ENCODE measurements at places on chromosomes 1 and 21. TPM values are rescaled to one million over a fixed set of nuclear protein-coding genes. Genes with fewer than 3 reads are reported as not detected.
A peak's percentile ranks its signal among the peaks of the same experiment; 100 is the strongest.

GRCh38 chr1:51433269-51433971, 85.6 kb downstream of the EPS15 start:
- peaks cover 24% of the 10 kb centered on the region for H3K4me1 ChIP-seq
- no peaks in the 10 kb centered on the region for H3K27me3 ChIP-seq
- H3K36me3 ChIP-seq: peaks cover 25% of the 10 kb centered on the region
- H3K27ac ChIP-seq: peak overlapping the region; percentile 19

DNA sequence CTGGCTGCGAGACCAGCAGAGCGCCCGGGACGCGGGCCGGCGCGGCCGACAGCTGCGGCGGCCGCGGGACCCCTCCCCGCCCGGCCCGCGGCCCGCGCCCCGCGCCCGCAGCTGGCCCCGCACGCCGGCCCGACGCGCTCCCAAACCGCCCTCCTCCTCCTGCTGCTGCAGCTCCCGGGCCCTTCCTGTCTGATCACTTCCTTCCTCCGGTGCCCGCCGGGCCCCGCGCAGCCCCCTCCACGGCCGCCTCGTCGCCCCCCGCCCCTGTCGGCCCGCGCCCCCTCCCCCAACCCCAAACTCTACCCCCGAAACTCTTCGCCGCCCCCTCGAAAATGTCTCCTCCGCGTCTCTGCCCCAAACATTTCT, 594 bp downstream of the LUZP1 start:
- peaks cover 8% of the 10 kb centered on the region for H3K36me3 ChIP-seq
- H3K4me1 ChIP-seq: peaks cover 27% of the 10 kb centered on the region
- peak; percentile 13 for DNase-seq
- peak overlapping the region; percentile 99 for H3K4me3 ChIP-seq
- peak overlapping the region; percentile 93 for H3K27ac ChIP-seq
- H3K27me3 ChIP-seq: no peaks in the 10 kb centered on the region

DNA sequence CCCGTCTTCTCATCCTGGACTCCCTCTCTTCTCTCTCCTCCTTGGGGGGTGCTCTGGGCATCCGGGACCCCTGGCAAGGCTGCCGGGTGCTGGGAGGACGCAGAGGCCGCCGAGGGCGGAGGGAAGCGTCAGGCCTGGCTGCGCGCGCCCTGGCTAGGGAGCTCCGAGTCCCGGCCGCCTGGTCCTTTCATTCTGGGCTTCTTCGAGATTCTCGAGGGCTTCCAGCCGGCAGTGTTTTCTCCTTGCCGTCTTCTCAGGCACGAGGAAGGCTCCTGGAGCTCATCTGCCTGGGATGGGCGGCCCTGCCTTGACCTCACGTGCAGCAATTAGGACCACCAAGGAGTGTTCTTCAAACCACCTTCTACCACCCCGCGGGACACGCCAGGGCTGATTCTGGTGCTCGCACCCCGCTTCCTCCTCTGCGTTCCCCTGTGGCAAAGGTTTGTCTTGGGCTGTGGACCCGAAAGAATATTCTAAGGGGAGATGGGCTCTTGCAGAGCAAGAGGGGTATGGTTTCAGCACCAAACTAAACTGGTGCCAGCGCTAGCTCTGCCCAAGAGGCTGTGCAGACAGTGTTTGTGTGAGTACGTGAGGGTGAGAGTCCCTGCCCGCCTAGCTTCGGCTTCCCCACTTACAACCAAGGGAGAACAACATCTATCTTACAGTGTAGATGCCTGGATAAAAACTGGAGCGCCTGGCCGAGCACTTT, 36.5 kb downstream of the PIK3CD start:
- H3K4me3 ChIP-seq: peak overlapping the region; percentile 75
- H3K4me1 ChIP-seq: peaks cover 60% of the 10 kb centered on the region
- no peak for DNase-seq
- peak overlapping the region; percentile 70 for H3K27ac ChIP-seq

GRCh38 chr1:23625459-23625858, 66.1 kb upstream of the RPL11 start:
- H3K4me1 ChIP-seq: peaks cover 52% of the 10 kb centered on the region
- H3K36me3 ChIP-seq: peaks cover 7% of the 10 kb centered on the region
- H3K27ac ChIP-seq: no peak overlapping the region
- no peaks in the 10 kb centered on the region for H3K27me3 ChIP-seq
- no peak overlapping the region for H3K4me3 ChIP-seq

- no peaks in the 10 kb centered on the region for H3K36me3 ChIP-seq
- peak overlapping the region; percentile 86 for H3K4me3 ChIP-seq
- no peaks in the 10 kb centered on the region for H3K27me3 ChIP-seq
- peak; percentile 8 for DNase-seq
- H3K4me1 ChIP-seq: peaks cover 31% of the 10 kb centered on the region
Observed at GRCh38 chr1:41241354-41241748, 755 bp downstream of the SCMH1 start.

DNA sequence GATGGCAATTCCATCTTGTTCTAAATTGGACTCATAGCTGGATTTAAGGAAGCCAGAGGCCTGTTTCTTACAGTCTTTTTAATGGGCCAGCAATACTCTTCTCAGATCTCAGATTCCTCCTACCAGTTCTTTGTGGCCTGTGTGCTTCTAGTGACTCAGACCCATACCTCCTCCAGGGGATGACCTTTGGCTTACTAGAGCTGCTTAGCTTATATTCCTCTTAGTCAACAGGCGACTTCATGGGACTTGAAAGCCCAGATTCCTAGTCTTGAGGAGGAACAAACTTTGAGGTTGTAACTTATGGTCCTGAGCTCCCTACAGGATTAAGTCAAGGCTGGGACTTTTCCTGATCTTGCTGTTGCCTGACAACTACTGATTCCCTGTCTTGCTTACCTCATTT, 12.4 kb upstream of the PAPPA2 start:
- no peaks in the 10 kb centered on the region for H3K36me3 ChIP-seq
- no peak for DNase-seq
- H3K27ac ChIP-seq: no peak overlapping the region
- peaks cover under 1% of the 10 kb centered on the region for H3K27me3 ChIP-seq
- H3K4me1 ChIP-seq: no peaks in the 10 kb centered on the region
- no peak overlapping the region for H3K4me3 ChIP-seq

- H3K27me3 ChIP-seq: no peaks in the 10 kb centered on the region
- no peak for DNase-seq
- H3K4me3 ChIP-seq: no peak overlapping the region
- no peak overlapping the region for H3K27ac ChIP-seq
- H3K36me3 ChIP-seq: no peaks in the 10 kb centered on the region
- no peaks in the 10 kb centered on the region for H3K4me1 ChIP-seq
Observed at GRCh38 chr1:60156371-60156770, 82.8 kb upstream of the C1orf87 start.

- H3K36me3 ChIP-seq: no peaks in the 10 kb centered on the region
- no peak for DNase-seq
- no peak overlapping the region for H3K4me3 ChIP-seq
- peaks cover 5% of the 10 kb centered on the region for H3K27me3 ChIP-seq
- H3K27ac ChIP-seq: no peak overlapping the region
Observed at GRCh38 chr1:30159015-30159414, 564.4 kb downstream of the MATN1 start.

- H3K27me3 ChIP-seq: no peaks in the 10 kb centered on the region
- no peak overlapping the region for H3K27ac ChIP-seq
- no peak overlapping the region for H3K4me3 ChIP-seq
- H3K36me3 ChIP-seq: no peaks in the 10 kb centered on the region
- no peaks in the 10 kb centered on the region for H3K4me1 ChIP-seq
- DNase-seq: no peak
Observed at GRCh38 chr1:62346886-62347285, 27.7 kb upstream of the KANK4 start.

DNA sequence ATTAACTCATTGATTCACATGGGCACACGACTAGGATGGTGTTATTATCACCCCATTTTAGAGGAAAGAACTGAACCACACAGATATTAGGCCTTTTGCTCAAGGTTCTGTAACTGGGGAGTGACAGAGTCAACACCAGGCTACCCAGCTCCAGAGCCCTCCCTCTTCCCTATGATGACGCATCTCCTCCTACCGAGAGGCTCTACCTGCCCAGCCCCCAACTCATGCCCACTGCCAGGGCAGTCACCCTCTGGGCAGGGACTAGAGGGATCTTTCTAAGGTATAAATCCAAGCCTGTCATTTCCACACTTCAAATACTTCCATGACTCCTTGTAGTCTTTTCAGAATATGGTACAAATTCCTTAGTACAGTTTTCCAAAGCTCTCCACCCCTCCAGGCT, 171.3 kb downstream of the GRIK3 start:
- peaks cover 2% of the 10 kb centered on the region for H3K27me3 ChIP-seq
- no peaks in the 10 kb centered on the region for H3K36me3 ChIP-seq
- H3K4me3 ChIP-seq: no peak overlapping the region
- no peak overlapping the region for H3K27ac ChIP-seq
- DNase-seq: no peak

DNA sequence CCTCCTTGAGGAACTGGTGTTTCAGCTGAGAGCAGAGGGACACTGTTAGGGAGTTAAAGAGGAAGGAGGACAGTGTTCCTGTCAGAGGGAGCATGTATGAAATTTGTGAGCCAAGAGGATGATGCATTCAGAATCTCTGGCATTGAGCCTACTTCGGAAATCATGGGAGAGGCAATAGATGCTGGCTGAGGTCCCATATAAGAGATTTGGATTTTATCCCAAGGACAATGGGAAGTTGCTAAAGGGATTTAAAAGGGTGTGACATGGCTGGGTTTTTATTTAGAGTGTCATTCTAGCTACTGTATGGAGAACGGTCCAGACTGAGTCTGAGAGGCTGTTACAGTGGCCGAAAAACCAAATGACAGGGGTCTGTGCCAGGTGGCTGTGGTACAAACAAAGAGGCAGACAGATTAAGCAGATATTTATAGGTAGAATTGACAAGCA, 403.2 kb upstream of the B3GALT2 start:
- no peaks in the 10 kb centered on the region for H3K27me3 ChIP-seq
- H3K36me3 ChIP-seq: no peaks in the 10 kb centered on the region
- peaks cover 33% of the 10 kb centered on the region for H3K4me1 ChIP-seq
- no peak overlapping the region for H3K27ac ChIP-seq
- no peak overlapping the region for H3K4me3 ChIP-seq

DNA sequence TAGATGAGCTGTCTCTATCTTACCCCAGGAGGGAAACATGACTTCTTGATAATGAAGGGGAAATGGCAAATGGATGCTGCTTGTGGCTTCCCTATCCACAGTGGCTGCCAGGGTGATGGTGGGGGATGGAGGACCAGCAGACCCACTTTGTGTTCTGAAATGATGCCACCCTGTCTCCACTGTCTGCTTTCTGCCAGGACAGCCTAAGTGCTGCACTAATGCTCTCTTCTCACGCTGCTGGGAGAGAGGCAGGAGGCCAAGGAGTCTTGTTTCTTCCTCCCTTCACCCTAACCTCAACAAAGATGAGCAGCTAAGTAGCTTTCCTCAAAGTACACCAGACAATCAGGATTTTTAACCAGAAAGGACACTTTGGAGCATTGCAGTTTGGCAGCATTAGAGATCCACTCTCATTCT, 36.6 kb downstream of the XCL1 start:
- no peaks in the 10 kb centered on the region for H3K4me1 ChIP-seq
- H3K27me3 ChIP-seq: peaks cover 15% of the 10 kb centered on the region
- H3K27ac ChIP-seq: no peak overlapping the region

DNA sequence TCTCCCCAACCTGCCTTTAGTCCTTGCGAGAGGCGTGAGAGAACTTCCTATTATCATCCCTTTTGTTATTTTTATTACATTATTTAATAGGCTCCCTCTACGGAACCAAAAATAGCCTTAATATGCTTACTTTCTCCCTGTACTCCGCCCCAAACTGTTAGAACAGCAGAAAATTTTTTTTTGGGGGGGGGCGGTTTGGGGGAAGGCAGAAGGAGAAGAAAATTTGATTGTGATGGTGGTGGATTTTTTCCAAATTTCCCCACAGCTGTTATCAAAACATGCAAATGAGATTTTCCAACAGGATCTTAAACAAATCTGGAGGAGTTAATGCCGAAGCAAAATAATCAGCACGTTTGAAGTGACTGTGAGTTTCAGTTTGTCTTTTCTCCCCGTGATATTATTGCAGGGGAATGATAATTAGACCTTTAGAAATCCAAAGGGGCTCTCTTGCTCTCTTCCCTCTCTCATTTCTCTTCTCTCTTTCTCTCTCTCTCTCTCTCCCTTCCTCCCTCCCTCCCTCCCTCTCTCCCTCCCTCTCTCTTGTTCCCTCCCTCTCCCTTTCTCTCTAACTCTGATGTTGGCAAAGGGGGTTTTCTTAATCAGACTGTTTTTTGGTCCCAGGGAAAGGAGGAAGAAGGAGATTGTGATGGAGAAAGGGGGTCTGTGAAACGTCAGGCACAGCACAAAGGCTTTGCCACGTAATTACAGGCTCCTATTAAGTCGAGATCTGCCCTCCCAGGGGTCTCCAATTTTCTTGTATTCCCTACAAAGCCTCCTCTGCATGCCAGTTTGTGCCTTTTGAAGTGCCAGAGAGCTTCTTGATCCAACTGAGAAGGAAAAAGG, 1.1 kb upstream of the PRRX1 start:
- no peak overlapping the region for H3K27ac ChIP-seq
- peaks cover 5% of the 10 kb centered on the region for H3K4me1 ChIP-seq
- H3K4me3 ChIP-seq: no peak overlapping the region
- H3K36me3 ChIP-seq: peaks cover 7% of the 10 kb centered on the region
- DNase-seq: no peak

- no peak overlapping the region for H3K27ac ChIP-seq
- peaks cover 52% of the 10 kb centered on the region for H3K36me3 ChIP-seq
- no peak overlapping the region for H3K4me3 ChIP-seq
- H3K27me3 ChIP-seq: no peaks in the 10 kb centered on the region
- DNase-seq: no peak
Observed at GRCh38 chr1:159066108-159066507, 10.5 kb downstream of the AIM2 start.

DNA sequence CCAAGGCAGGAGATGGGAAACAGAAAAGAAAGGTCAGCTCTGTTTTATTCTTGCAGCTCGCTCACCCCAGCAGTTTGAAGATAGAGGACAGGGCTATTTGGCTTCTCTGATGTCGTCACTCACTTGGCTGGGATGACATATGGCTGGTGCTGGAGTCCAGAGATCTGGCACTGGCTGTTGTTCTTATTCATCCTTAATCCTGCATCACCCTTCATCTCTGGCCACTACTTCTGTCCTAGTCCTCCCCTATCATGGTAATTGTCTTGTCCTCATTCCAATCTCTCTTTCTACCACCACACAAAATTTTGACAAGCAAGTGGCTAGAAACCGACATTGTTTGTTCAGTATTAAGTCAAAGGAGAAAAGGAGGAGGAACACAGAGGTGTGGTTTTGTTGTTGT, 103.8 kb upstream of the PDE4B start:
- peaks cover 14% of the 10 kb centered on the region for H3K4me1 ChIP-seq
- DNase-seq: no peak
- H3K36me3 ChIP-seq: no peaks in the 10 kb centered on the region
- H3K27ac ChIP-seq: no peak overlapping the region
- H3K27me3 ChIP-seq: peaks cover 15% of the 10 kb centered on the region
- no peak overlapping the region for H3K4me3 ChIP-seq

GRCh38 chr1:53588053-53588779, 129.0 kb downstream of the DMRTB1 start:
- H3K27ac ChIP-seq: no peak overlapping the region
- H3K4me3 ChIP-seq: no peak overlapping the region
- DNase-seq: no peak
- H3K27me3 ChIP-seq: peaks cover 13% of the 10 kb centered on the region
- no peaks in the 10 kb centered on the region for H3K36me3 ChIP-seq
- H3K4me1 ChIP-seq: peaks cover 11% of the 10 kb centered on the region

GRCh38 chr1:11653101-11653860, 948 bp downstream of the FBXO2 start:
- H3K4me3 ChIP-seq: peak overlapping the region; percentile 53
- H3K27me3 ChIP-seq: peaks cover 17% of the 10 kb centered on the region
- H3K36me3 ChIP-seq: peaks cover 2% of the 10 kb centered on the region
- peaks cover 23% of the 10 kb centered on the region for H3K4me1 ChIP-seq
- no peak for DNase-seq

CRYZ gene
- 16.8 TPM for total RNA-seq

USH2A gene
- total RNA-seq: not detected

C4BPA gene
- not detected for total RNA-seq

VPS13D gene
- total RNA-seq: 35.7 TPM

HES5 gene
- not detected for total RNA-seq

FCRL1 gene
- total RNA-seq: not detected

GNAI3 gene
- 8.4 TPM for total RNA-seq

UBL4B gene
- not detected for total RNA-seq

CLCA1 gene
- not detected for total RNA-seq

SETSIP gene
- not detected for total RNA-seq

C1orf74 gene
- total RNA-seq: 3.2 TPM

Data from activated T-helper 1 cell treated with anti-CD3 and anti-CD28 coated beads, Interleukin-12 subunit alpha, Interleukin-12 subunit beta, Interleukin-2, Interleukin-4 antibody, amounts not matched to agents 30 ng/mL and 10 ng/mL and 1 ng/mL, durations not matched to agents 14 hours and 24 hours and 36 hours (primary cell).